ENCODE measurements at places on chromosomes 13 and 19. TPM values are rescaled to one million over a fixed set of nuclear protein-coding genes. Genes with fewer than 3 reads are reported as not detected.

- no peaks in the 10 kb centered on the region for H3K4me1 ChIP-seq
- H3K4me3 ChIP-seq, result no peak overlapping the region
- no peaks in the 10 kb centered on the region for H3K36me3 ChIP-seq
- no peak overlapping the region for H3K27ac ChIP-seq
- H3K27me3 ChIP-seq, result no peaks in the 10 kb centered on the region
Measured at GRCh38 chr19:7953576-7953975, 10.1 kb upstream of the TIMM44 start.

DNA sequence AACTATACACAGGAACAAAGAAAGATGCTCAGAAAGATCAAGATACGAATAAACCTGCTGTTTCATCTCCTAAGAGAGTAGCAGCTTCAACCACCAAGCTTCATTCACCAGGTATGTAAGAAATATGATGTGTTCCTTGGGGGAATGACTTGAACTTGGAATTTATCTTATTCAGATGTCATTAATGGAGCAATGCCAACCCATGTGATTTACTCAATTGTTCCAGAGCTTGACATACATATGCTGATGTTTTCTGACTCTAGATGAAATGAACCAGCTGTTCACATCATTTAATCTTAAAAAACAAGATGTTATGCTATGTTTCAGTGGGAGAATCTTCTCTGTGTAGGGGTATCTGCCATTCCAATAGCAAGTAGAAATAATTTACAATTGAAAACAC lies 270.9 kb downstream of the SLC7A1 start:
- no peak overlapping the region for H3K4me3 ChIP-seq
- peaks cover 15% of the 10 kb centered on the region for H3K27me3 ChIP-seq
- H3K4me1 ChIP-seq, result no peaks in the 10 kb centered on the region
- H3K36me3 ChIP-seq, result no peaks in the 10 kb centered on the region

DNA sequence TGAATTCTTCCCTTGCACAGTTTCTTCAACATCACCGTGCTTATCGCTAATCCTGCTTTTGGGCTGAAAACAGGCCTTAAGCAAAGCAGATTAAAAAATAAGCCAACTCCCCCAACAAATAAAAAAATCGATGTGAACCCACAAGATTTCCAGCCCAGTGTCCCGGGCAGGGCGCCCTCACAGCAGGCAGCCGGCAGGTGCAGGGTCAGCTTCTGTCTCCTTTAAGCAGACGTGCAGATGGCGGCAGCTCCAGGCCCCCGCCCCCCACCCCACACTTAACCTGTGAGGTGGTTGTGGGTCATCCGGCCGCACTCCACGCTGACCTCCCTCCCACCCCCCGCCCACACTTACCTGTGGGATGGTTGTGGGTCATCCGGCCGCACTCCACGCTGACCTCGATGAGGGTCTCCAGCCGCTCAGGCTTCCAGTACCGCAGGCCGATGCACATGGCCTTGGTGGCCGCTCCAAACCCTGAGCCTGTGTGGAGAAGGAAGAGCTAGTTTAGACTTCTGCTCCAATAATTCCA lies 19.8 kb downstream of the ADPRHL1 start:
- H3K27me3 ChIP-seq, result no peaks in the 10 kb centered on the region
- no peak for DNase-seq
- H3K36me3 ChIP-seq, result no peaks in the 10 kb centered on the region
- H3K4me3 ChIP-seq, result no peak overlapping the region
- no peaks in the 10 kb centered on the region for H3K4me1 ChIP-seq

DNA sequence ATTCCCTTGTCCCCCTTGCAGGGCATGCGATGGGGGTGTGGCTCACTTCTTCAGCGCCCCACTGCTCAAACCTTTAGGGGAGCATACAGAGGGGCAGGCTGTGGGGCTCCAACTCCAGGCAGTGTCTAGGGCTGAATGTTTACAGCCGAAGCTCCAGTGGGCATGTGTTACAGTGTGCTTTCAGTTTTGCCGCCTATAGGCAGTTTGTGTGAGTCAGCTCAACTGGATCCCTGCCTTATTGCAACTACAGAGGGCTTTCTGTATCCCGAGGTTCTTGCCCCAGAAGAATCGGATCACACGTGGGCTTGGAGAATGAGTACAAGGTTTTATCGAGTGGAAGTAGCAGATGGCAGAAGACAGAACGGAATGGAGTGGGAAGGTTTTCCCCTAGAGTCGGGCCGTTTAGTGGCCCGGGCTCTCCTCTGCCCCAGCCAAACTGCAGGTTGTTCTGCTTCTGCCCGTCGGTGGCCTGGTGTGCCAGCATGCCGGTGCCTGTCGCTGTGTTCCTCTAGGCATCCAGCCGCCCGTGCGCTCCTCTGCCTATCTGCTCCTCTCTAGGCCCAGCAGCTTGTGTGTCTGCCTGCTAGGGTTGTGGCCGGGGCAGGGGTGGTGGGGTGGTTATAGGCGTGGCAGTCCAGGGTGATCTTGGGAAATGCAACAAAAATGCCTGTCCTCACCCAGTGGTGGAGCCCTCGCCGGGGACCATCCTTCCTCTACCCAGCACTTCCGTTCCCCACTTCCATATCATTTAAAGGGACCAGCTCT lies 435.9 kb upstream of the SGCG start:
- H3K4me3 ChIP-seq, result no peak overlapping the region
- no peak overlapping the region for H3K27ac ChIP-seq
- H3K27me3 ChIP-seq, result no peaks in the 10 kb centered on the region
- no peaks in the 10 kb centered on the region for H3K4me1 ChIP-seq
- no peaks in the 10 kb centered on the region for H3K36me3 ChIP-seq

DNA sequence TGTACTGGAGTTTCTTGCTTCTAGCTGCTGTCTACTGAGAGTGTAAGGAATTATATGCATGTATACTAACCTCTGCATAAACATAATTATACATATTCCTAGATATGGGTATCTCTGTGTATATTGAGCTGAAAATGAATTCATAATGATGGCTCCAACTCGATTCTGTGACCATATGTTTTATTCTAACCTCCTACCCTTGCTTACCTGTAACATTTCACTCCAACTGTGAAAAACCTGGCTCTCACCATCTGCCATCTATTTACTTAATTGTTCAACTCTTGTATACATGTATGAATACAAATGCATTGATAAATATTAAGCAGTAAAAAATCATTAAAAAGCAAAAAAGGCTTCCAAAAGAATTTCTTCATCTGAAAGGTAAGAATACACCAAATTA lies 1729.5 kb upstream of the SPRY2 start:
- no peaks in the 10 kb centered on the region for H3K27me3 ChIP-seq
- no peaks in the 10 kb centered on the region for H3K36me3 ChIP-seq
- no peak for DNase-seq
- H3K4me1 ChIP-seq, result no peaks in the 10 kb centered on the region

DNA sequence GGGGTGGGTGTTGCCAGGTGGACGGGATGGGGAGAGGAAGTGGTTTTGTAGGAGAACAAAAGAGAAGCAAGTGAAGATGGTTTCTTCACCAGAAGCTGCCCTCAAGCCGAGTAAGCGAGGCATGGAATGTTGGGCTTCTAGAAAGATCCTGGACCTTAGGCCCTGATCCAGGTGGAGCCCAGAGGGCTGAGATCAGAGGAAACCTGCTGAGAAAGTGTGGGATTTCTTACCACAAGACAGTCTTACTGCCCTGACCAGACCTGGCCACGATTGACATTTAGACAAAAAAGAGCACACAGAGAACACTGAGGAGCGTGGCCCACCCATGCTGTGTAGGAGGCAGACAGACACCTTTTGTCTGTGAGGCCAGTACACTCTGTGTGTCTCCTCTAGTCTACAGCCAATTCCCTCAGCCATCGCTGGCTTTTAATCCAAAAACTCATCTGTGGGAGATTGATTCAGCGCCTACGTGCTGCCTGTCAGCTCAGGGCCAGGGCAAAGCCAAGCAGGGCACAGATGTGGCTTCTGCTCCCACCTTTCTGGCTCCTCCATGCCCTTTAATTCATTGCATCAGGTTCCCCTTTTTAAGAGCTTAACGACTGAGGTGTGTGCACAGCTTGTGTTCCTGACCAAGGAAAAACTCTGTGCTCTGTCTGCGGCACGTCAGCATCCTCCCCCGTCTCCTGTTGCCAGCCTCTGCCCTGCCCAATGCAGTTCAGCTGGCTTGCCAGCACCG lies 123.3 kb downstream of the AKAP11 start:
- H3K27ac ChIP-seq, result no peak overlapping the region
- DNase-seq, result no peak
- no peaks in the 10 kb centered on the region for H3K36me3 ChIP-seq
- H3K4me3 ChIP-seq, result no peak overlapping the region
- H3K27me3 ChIP-seq, result no peaks in the 10 kb centered on the region

DNA sequence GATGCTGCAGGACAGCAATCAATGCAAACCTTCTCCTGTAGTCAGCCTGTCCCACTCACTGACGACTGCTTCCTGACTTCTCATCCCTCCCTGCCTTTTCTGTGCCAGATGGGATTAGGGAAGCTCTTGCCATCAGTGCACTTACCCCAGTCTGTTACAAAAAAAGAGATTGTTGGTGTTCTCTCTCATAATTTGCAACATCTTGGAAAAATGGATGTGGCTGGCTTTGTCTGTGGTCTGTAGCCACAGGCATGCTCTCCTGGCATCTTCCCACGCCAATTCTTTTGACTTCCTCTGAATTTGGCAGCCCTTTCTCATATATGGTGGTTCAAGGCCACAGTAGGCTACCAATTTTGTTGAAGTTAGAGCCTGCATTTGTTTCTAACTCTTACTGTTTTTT lies 11.6 kb upstream of the HTR2A start:
- H3K4me1 ChIP-seq, result no peaks in the 10 kb centered on the region
- no peaks in the 10 kb centered on the region for H3K36me3 ChIP-seq
- H3K4me3 ChIP-seq, result no peak overlapping the region
- H3K27me3 ChIP-seq, result peaks cover 59% of the 10 kb centered on the region
- no peak overlapping the region for H3K27ac ChIP-seq

GRCh38 chr19:34017024-34017423 lies 155.3 kb upstream of the LSM14A start:
- H3K4me3 ChIP-seq, result no peak overlapping the region
- no peaks in the 10 kb centered on the region for H3K4me1 ChIP-seq
- no peak for DNase-seq
- H3K27ac ChIP-seq, result no peak overlapping the region

DNA sequence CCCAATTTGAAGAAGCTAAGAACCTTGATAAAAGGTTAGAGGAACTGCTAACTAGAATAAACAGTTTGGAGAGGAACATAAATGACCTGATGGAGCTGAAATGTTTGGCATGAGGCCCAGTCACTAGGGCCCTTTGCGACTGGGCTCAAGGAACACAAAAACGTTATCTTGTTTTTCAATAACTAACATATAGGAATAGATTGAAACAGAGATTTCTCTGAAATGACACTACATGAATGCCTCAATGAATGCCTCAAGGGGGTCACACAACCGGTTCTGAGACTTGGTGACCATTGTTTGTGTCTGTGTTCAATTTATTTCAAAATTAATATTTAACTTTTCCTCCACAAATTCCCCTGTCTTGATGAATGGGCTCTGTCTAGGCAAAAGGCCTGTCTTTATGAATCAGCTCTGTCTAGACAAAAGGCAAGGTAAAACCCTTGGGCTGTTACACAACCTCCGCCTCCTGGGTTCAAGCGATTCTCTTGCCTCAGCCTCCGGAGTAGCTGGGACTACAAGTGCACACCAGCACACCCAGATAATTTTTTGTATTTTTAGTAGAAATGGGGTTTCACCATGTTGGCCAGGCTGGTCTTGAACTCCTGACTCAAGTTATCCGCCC lies 932 bp upstream of the ZNF486 start:
- no peak for DNase-seq
- H3K4me3 ChIP-seq, result no peak overlapping the region
- no peaks in the 10 kb centered on the region for H3K4me1 ChIP-seq
- H3K36me3 ChIP-seq, result no peaks in the 10 kb centered on the region

The CCDC8 gene
- 32.1 TPM for total RNA-seq

The KLK10 gene
- not detected for total RNA-seq
